A172 (cell line): ENCODE measurements at places on chromosomes 2 and 18.

DNA sequence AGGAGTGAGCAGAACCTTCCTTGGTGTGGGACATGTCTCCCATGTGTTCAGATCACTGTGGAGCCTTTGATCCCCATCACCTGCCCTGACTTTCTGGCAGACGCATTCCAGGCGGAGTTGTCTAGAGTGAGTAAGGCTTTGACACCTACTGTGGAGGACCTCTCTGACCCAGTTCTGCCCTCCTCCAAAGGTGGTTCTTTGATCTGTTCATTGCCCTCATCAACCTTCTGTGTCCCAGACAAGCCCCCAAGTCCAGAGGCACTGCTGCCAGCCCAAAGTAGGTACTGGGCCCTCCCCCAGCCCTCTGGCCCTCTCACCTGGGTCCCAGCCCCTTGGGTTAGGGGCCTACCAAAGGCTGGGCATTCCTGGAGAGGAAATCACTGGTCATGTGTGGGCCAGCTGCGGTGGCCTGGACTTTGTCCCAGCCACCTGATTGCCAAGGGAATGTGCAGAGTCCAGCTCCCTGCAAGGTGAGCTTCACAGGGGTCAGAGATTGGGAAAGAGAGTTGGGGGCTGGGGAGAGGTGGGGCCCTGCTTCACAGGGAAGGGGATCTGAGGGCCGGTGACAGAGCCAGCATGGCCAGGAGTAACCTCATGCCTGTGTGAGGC, 12.1 kb upstream of the FAHD2A start:
- no peak for DNase-seq

DNA sequence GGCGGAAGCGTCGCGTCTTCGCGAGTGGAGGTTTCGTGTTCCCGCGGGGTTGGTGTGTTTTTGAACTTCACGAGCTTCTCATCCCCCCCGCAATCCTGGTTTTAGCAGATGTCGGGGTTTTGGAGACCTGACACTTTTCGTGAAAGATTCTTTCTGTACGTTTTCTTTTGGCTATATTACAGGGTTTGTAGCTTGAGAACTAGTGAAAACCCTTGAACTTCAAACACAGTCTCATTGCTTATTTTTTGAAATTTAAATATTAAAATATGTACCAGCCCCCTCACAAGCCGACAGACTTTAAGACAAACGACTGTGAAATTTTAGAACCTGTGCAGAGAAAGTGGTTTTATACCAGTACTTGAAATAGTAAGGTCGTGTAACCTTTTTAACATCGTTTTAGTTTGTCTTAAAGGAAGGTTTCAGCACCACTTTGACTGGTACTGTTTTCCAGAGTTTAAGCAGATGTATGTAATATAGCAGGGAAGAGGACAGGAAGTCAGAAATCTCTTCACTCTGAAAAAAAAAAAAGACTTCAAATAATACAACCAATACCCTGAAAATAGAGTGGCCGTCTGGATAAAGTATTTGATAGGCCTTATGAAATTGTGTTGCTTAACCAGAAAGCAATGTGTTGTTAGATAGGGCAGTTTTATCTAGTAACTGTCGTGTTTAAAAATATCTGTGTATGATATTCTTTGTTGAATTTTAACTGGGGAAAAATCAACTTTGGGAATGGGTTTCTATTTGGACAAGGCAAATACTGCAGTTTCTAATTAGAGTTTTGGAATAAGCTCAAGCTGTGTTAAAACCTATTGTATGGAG, 1.4 kb downstream of the SPATS2L start:
- DNase-seq, result peak; percentile 29

DNA sequence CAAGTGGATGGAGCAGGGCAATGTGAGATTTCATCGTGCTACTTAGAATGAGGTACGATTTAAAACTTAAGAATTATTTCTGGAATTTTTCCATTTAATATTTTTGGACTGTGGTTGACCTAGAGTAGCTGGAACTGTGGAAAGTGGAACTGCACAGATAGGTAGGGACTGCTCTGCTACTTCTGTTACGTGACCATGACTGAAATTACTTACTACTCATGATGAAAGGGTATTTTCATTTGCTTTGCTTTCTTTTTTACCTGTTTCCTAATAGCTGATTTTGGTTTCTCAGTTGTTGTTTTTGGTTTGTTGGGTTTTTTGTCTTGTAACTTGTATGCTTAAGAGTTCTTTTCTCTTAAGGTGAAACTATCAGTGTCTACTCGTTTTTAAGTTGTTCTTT, 11.4 kb downstream of the UBE2E3 start:
- no peak for DNase-seq

- no peak for DNase-seq
These were observed 621.7 kb upstream of the ACVR2A start for GRCh38 chr2:147223119-147223518.

- peak; percentile 39 for DNase-seq
These were observed 38.5 kb downstream of the ASAP2 start for GRCh38 chr2:9244985-9245544.

DNA sequence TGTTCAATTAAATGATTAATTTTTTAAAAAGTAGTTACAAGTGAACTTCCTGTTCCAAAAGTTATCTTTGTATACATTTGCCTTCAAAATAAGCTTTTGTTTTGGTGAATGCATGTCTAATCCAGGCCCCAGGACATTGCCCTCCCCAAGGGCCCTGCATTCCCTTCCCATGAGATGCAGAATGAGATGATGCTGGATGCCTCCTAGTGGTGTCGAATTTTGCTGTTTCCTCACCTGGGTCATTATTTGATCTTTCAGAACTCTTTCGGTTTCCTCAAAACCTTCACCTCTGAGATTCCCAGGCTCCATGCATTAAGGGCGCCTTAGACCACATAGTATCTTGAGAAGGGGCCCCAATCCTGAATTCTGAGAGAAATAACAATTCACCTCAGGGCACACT, 728.8 kb downstream of the CNTNAP5 start:
- no peak for DNase-seq

GRCh38 chr2:45450634-45451033, 160.4 kb downstream of the SRBD1 start:
- no peak for DNase-seq

DNA sequence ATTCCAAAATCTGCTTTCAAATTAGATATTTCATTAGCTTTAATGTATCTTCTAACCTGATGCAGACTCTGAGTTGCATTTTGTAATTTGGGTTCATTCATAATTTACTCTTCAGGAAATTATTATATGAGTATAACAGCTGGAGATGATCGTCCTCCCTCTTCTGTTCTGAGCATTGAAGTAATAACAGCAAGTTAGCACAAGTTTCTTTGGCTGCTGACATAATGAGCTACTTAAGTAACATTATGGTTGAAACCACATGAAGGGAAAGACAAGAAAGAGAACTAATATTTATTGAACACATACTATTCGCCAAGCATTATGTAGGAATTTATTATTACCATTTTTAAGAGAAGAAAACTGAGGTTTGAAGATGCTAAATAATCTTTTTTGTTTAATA, 75.1 kb downstream of the CPO start:
- DNase-seq, result no peak

DNA sequence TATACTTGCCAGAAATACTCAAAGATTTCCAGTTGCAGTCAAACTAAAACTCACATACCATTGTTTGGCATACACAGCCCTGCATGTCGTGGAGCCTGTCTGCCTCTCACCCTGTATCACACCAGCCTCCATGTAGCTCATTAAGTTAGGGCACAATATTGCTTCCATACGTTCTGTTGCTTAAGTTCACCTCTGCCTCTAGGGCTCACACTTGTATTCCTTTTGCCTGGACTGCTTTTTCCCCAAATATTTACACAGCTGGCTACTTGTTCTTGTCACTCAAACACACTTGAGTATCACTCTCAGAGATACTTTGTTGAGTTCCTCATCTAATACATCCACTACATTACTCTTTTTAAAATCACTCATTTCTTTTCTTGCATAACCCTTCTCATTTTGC, 83.1 kb downstream of the PTH2R start:
- no peak for DNase-seq

- DNase-seq, result peak; percentile 71
These were observed 155.3 kb upstream of the MYO3B start for GRCh38 chr2:170022692-170023091.

GRCh38 chr2:238596571-238597551, 170.1 kb downstream of the ASB1 start:
- peak; percentile 99 for DNase-seq

GRCh38 chr2:45806563-45807358, 155.3 kb downstream of the PRKCE start:
- DNase-seq, result no peak

- DNase-seq, result no peak
These were observed 122.1 kb upstream of the TRIB2 start for GRCh38 chr2:12594590-12594989.

- DNase-seq, result no peak
These were observed 863 bp downstream of the ECEL1 start for GRCh38 chr2:232486558-232487384.

DNA sequence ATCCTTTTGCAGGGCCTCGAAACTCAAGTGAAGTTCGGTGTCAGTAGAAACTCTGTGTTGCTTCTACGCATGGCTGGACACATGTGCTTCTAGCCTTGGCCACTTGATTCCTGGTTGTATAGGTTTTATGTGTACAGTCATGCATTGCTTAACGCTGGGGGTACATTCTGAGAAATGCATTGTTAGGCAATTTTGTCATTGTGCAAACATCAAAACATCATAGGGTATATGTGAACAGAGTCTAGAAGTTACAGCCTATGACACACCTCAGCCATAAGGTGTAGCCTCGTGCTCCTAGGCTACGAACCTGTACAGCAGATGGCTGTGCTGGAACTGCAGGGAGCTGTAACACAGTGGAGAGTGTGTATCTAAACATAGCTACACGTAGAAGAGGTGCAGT, 39.4 kb downstream of the TMEM18 start:
- DNase-seq, result no peak

GRCh38 chr2:48364100-48364499, 165.9 kb upstream of the STON1 start:
- DNase-seq, result no peak

DNA sequence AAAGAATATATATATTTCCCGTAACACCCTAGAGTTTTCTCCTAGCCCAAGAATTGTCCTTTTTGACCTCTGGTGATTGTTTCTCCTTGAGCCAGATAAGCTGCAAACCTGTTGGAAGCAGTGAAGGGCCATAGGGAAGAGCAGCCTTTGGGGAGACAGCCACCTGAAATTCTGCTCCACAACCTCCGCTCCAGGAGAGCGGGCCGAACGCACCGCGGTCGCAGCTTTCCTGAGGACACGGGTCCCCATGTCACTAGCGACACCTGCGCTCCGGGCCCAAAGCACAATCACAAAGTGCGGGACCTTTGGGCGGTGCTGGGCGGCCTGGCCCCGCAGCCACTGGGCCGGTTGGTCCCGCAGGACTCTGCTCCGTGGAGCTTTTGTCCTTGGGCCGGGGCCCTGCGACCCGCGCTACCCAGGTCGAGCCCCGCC, 557 bp upstream of the DSG2 start:
- DNase-seq, result no peak

- DNase-seq, result peak; percentile 51
These were observed 10.5 kb upstream of the TMSB10 start for GRCh38 chr2:84894758-84895520.

- DNase-seq, result no peak
These were observed 35.2 kb downstream of the PCBP1 start for GRCh38 chr2:70122470-70122869.

DNA sequence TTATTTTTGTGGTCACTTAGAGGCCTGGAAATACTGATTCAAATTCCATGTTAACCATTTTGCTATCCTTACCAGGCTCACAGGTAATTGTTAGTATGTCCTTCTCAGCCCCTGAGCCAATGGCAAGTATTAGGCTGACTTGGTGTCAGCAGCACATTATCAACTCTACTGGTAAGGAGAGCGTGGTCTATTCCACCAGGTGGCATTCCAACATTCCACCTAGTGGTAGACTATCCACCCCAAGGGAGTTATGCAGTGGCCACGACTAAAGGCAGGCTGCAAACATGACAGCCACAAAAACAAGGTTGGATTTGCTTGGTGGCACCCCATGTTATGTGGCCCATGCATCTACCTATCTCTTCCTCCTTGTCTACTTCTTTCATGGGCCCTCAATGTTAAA, 31.8 kb upstream of the GCC2 start:
- DNase-seq, result no peak

GRCh38 chr2:52181080-52181479, 1149.1 kb upstream of the NRXN1 start:
- DNase-seq, result no peak

GRCh38 chr2:143633419-143633818, 504.2 kb downstream of the ARHGAP15 start:
- no peak for DNase-seq

GRCh38 chr2:192413812-192414681, 219.3 kb upstream of the TMEFF2 start:
- no peak for DNase-seq
